ENCODE measurements at places on chromosomes 2 and 18.

DNA sequence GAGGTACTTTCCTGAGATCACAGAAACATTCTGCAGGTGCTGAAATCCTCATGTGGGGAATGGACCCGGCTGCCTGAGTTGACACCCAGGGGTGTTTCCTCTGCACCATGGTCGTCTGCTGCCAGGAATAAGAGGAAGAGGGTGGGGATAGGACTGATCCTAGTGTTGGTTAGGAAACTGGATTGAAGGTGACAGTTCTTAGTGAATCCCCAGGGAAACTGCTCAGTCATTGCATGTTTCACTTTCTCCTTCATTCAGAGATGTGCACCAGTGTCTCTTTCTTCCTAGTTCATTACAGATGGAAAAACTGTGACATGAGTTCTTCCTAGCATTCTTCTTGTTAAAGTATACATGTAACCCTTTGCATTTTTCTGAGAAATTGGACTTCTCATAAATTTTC lies 294.3 kb downstream of the PTGR3 start:
- H3K36me3 ChIP-seq = no peaks in the 10 kb centered on the region
- H3K27ac ChIP-seq = no peak overlapping the region
- no peaks in the 10 kb centered on the region for H3K27me3 ChIP-seq
- H3K4me3 ChIP-seq = no peak overlapping the region

DNA sequence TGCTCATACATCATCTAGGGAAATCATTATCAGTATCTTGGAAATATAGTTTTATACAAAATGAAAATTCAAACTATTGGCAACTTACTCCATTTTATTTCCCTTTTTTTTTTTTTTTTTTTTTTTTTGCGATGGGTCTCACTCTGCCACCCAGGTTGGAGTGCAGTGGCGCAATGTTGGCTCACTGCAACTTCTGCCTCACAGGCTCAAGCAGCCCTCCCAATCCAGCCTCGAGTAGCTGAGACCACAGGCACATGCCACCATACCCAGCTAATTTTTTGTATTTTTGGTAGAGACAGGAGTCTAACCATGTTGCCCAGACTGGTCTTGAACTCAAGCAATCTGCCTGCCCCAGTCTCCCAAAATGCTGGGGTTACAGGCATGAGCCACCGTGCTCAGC lies 29.0 kb downstream of the OLA1 start:
- DNase-seq = no peak
- peaks cover 3% of the 10 kb centered on the region for H3K36me3 ChIP-seq
- no peaks in the 10 kb centered on the region for H3K27me3 ChIP-seq
- no peak overlapping the region for H3K4me3 ChIP-seq
- H3K27ac ChIP-seq = no peak overlapping the region

GRCh38 chr2:177602611-177603164 lies 210.1 kb downstream of the AGPS start:
- H3K27ac ChIP-seq = no peak overlapping the region

GRCh38 chr2:216927163-216927562 lies 67.3 kb upstream of the TNP1 start:
- H3K36me3 ChIP-seq = no peaks in the 10 kb centered on the region
- H3K27me3 ChIP-seq = no peaks in the 10 kb centered on the region
- H3K4me3 ChIP-seq = no peak overlapping the region
- DNase-seq = no peak
- H3K4me1 ChIP-seq = no peaks in the 10 kb centered on the region

GRCh38 chr18:59837586-59837985 lies 62.2 kb upstream of the PMAIP1 start:
- H3K36me3 ChIP-seq = peaks cover 9% of the 10 kb centered on the region
- peak; percentile 67 for DNase-seq
- no peak overlapping the region for H3K4me3 ChIP-seq
- no peak overlapping the region for H3K27ac ChIP-seq
- no peaks in the 10 kb centered on the region for H3K27me3 ChIP-seq
- peaks cover 26% of the 10 kb centered on the region for H3K4me1 ChIP-seq

GRCh38 chr2:170307555-170308351 lies 129.8 kb downstream of the MYO3B start:
- H3K36me3 ChIP-seq = no peaks in the 10 kb centered on the region
- no peak for DNase-seq
- no peaks in the 10 kb centered on the region for H3K27me3 ChIP-seq
- no peak overlapping the region for H3K27ac ChIP-seq

DNA sequence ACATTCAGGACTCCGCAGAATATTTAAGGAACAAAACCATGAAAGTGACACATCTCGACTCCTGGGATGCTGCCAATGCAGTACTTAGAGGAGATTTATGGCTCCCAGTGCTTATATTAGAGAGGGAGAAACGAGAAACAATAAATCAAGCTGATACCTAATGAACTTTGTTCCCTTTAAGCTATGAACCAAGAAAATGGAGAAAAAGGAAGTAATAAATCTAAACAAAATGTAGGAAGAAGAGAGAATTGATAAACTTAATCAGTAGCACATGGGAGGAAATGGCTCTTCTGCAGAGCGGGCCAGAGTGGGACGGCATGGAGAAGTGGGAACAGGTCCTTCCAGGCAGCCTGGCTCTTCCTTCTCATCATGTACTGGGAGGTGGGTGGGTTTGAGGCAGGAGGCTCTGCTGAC lies 42.7 kb downstream of the NPPC start:
- H3K36me3 ChIP-seq = no peaks in the 10 kb centered on the region
- H3K27ac ChIP-seq = no peak overlapping the region
- no peaks in the 10 kb centered on the region for H3K4me1 ChIP-seq
- H3K27me3 ChIP-seq = peaks cover 53% of the 10 kb centered on the region
- DNase-seq = no peak

- peak; percentile 73 for DNase-seq
- no peaks in the 10 kb centered on the region for H3K27me3 ChIP-seq
- peaks cover 50% of the 10 kb centered on the region for H3K4me1 ChIP-seq
- H3K27ac ChIP-seq = peak overlapping the region; percentile 95
- H3K4me3 ChIP-seq = peak overlapping the region; percentile 68
- peaks cover 44% of the 10 kb centered on the region for H3K36me3 ChIP-seq
Observed at GRCh38 chr18:11859903-11860407, 8.7 kb downstream of the CHMP1B start.

DNA sequence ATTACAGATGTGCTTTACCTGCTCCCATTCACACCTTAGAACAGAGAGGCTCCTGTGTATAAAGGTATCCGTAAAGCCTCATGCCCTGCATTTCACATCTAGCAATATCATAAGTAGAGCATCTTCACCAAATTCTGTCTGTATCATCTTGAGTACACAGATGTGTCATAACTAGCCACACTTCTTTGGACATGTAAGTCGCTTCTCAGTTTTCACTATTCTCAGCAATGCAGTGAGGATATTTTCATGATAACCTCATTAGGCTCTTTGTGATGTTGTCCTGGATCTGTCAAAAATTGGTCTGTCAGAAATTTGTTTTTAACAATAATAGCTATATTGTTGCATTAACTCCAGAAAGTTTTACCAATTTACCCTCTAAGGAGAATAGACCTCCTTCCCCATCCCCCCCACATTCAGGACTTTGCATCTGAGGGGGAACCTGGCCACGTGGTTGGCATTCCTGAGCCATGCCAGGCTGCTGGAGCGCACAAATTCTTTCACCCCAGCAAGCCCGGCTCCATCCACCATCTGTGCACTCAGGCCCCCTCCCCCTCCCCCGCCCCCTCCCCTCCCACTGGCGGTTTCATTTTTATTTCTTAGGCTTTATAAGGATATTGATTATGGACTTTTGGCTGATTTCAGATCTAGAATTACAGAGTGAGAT lies 34.1 kb downstream of the AGAP1 start:
- no peaks in the 10 kb centered on the region for H3K27me3 ChIP-seq
- no peaks in the 10 kb centered on the region for H3K4me1 ChIP-seq
- no peak overlapping the region for H3K27ac ChIP-seq
- DNase-seq = no peak
- no peak overlapping the region for H3K4me3 ChIP-seq

- H3K36me3 ChIP-seq = no peaks in the 10 kb centered on the region
- no peak overlapping the region for H3K27ac ChIP-seq
- no peak for DNase-seq
- H3K4me3 ChIP-seq = no peak overlapping the region
- no peaks in the 10 kb centered on the region for H3K4me1 ChIP-seq
Observed at GRCh38 chr2:95372216-95372829, 30.2 kb upstream of the FAHD2A start.

- no peaks in the 10 kb centered on the region for H3K4me1 ChIP-seq
- no peak overlapping the region for H3K27ac ChIP-seq
- peaks cover 32% of the 10 kb centered on the region for H3K27me3 ChIP-seq
- peaks cover 15% of the 10 kb centered on the region for H3K36me3 ChIP-seq
- no peak overlapping the region for H3K4me3 ChIP-seq
Observed at GRCh38 chr2:176081837-176082524, 1.8 kb downstream of the EVX2 start.

GRCh38 chr2:188983427-188984064 lies 9.4 kb downstream of the COL3A1 start:
- H3K36me3 ChIP-seq = no peaks in the 10 kb centered on the region
- H3K27ac ChIP-seq = no peak overlapping the region
- H3K4me3 ChIP-seq = no peak overlapping the region
- no peaks in the 10 kb centered on the region for H3K27me3 ChIP-seq
- no peaks in the 10 kb centered on the region for H3K4me1 ChIP-seq
- DNase-seq = no peak

- DNase-seq = no peak
- no peaks in the 10 kb centered on the region for H3K36me3 ChIP-seq
- no peak overlapping the region for H3K4me3 ChIP-seq
- H3K27ac ChIP-seq = no peak overlapping the region
Observed at GRCh38 chr2:179141206-179141605, 91.3 kb upstream of the CCDC141 start.

DNA sequence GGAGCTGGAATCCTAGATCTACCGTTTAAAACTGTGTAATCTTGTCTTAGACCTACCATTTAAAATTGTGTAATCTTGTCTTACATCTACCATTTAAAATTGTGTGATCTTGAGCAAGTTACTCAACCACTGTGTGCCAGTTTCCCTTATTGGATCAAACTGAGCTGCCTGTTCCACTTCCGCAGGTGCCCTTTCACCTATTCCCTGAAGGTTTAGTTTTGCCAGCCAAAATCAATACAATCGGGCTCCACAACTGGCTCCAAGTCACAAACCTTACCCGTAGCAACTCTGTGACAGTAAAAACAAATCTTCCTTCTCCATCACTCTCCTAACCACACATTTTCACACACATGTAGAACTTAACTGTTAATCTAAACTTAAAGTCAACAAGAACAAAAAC lies 20.1 kb downstream of the DOCK10 start:
- H3K27me3 ChIP-seq = no peaks in the 10 kb centered on the region
- H3K36me3 ChIP-seq = no peaks in the 10 kb centered on the region
- peak overlapping the region; percentile 9 for H3K27ac ChIP-seq

DNA sequence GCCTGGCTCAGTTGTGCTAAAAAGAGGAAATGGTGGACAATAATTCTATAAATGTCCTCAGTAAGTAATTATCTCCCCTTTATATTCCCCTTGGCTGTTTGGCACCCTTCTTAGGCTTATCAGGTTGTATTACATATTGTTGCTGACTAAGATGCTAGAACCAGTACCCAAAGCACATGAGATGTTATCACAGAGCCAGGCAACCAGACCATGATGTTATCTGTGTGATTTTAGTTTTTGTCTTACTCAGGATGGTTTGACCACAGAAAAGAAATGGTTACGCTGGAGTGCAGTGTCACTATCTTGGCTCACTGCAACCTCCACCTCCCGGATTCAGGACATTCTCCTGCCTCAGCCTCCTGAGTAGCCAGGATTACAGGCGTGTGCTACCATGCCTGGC lies 15.2 kb downstream of the R3HDM1 start:
- no peak for DNase-seq
- H3K4me1 ChIP-seq = no peaks in the 10 kb centered on the region
- H3K4me3 ChIP-seq = no peak overlapping the region
- H3K27ac ChIP-seq = no peak overlapping the region
- H3K36me3 ChIP-seq = no peaks in the 10 kb centered on the region

- H3K27me3 ChIP-seq = no peaks in the 10 kb centered on the region
- H3K4me1 ChIP-seq = peaks cover 1% of the 10 kb centered on the region
- no peaks in the 10 kb centered on the region for H3K36me3 ChIP-seq
- no peak for DNase-seq
Observed at GRCh38 chr2:119184512-119184911, 26.0 kb upstream of the C1QL2 start.

DNA sequence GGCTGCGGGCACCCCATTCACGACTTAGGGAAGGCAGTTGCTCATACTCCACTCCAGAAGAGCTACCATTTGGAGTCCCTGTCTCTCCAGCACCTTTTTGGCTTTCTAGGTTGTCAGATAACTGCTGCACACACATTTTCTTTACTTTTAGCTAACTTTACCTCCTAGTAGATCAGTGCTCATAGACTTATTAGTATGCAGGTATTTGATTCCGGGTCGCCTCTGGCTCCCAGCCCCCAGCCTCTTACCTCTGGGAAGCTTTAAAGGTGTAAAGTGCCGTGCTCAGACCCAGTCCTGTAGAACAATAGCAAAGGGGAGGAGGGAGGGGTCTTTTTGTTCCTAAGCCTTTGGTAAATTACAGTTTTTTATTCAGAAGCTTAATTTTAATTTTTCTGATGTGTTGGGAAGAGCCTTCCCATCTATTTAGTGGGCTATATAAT lies 102.9 kb downstream of the SPTBN1 start:
- peak overlapping the region; percentile 93 for H3K27ac ChIP-seq
- H3K4me3 ChIP-seq = peak overlapping the region; percentile 84
- H3K36me3 ChIP-seq = peaks cover 83% of the 10 kb centered on the region
- DNase-seq = no peak
- H3K27me3 ChIP-seq = no peaks in the 10 kb centered on the region

DNA sequence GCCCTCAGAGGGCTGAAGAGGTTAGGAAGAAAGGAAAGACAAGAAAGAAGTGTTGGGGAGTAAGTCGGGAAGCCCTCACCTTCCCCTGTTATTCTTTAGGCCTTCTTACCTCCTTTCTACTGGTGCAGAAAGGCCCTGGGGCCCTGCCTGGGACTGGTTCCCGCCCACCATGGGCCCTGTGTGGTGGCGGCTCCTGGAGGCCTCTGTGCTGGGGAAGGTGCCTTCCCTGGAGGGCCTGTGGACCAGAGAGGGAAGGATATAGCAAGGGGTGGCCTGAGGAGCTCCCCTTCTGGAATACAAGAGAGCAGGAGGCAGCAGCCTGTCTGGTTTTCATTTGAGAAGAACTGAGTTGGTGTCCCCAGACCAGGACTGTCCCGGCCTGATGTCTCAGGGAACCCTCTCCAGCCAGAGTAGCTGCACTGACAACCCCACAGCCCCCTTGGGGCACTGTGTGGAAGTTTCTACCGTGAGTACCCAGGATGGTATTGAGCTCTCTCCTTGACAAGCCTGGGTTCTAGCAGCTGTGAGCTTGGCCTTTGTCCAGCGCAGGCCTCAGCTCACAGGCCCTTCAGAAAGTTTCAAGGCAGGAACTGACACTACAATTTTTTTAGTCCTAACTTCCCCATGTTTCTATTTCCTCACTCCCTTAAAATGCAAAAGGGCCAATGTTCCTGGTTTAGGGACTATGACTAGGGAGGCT lies 47.1 kb downstream of the EFR3B start:
- no peaks in the 10 kb centered on the region for H3K4me1 ChIP-seq
- no peak overlapping the region for H3K4me3 ChIP-seq
- no peak for DNase-seq
- H3K27ac ChIP-seq = no peak overlapping the region
- H3K36me3 ChIP-seq = no peaks in the 10 kb centered on the region
- H3K27me3 ChIP-seq = peaks cover 41% of the 10 kb centered on the region

DNA sequence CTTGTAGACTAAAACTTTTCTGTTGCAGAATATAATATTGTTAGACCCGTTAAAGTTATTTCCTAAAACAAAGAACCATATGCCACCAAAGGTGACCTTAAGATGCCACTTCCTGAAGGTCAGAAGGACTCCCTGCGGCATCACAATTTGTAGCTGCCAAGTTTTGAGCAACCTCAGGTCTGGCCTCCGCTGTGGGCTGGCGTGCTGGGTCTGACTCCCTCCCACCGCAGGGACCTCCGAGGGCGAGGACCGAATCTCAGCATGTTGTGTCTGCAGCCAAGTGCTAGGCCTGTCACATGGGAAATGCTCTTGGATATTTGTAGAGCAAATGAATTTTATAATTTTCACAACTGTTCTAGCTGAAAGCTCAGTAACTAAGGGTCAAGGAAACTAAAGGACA lies 285.9 kb downstream of the NDUFA10 start:
- no peak overlapping the region for H3K4me3 ChIP-seq
- no peaks in the 10 kb centered on the region for H3K4me1 ChIP-seq
- DNase-seq = no peak
- no peaks in the 10 kb centered on the region for H3K36me3 ChIP-seq

Data from Calu3 (cell line).